ENCODE measurements at places on chromosomes 6 and 20. TPM values are rescaled to one million over a fixed set of nuclear protein-coding genes. Genes with fewer than 3 reads are reported as not detected.

GRCh38 chr20:840858-841567, 7.5 kb downstream of the FAM110A start:
- no peak for DNase-seq

GRCh38 chr20:49318430-49319207, 40.8 kb upstream of the ZNFX1 start:
- DNase-seq = no peak

GRCh38 chr6:135358251-135358821, 139.2 kb downstream of the AHI1 start:
- no peak for DNase-seq

GRCh38 chr6:84492241-84493165, 265.1 kb upstream of the CEP162 start:
- no peak for DNase-seq

DNA sequence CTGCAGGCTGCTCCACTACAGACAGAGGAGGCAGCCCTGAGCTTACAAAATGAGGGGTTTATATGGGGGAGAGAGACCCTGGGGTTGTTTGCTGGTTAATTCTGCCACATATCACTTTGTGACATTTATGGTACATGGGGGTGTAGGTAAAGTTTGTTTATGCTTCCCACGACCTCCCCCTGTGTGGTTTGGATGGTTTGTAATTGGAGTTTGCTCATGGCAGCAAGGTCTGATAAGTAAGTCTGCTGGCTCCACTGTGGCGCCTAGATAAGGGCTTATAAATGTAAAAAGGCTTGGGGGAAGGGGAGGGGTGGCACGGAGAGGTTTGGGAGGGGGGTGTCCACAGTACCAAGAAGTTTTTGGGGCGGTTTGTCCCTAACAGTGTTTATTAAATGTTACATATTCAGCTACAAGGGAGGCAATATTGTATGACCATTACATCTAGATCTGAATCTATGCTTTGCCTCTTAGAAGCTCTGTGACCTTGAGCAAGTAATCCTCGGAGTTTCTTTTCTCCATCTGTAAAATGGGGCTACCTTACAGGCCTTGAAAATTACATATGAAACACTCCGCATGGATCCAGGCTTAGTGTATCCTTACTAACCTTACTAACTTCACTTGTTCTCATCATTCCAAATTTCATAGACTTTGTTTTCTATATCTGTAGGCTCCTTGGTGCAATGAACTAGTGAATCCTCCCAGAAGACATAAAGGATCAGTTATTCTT, 204.8 kb upstream of the NOX3 start:
- no peak for DNase-seq

GRCh38 chr20:20490673-20491072, 122.8 kb downstream of the INSM1 start:
- DNase-seq = no peak

- DNase-seq = no peak
Observed at GRCh38 chr6:157554747-157555146, 173.8 kb downstream of the ZDHHC14 start.

BACH2 gene
- 2.6 TPM for total RNA-seq

ZSCAN12 gene
- total RNA-seq = 5.8 TPM

SCRT2 gene
- not detected for total RNA-seq

All from mucosa of gallbladder (tissue), 1 donor.